ENCODE measurements at places on chromosomes 3 and 15.

DNA sequence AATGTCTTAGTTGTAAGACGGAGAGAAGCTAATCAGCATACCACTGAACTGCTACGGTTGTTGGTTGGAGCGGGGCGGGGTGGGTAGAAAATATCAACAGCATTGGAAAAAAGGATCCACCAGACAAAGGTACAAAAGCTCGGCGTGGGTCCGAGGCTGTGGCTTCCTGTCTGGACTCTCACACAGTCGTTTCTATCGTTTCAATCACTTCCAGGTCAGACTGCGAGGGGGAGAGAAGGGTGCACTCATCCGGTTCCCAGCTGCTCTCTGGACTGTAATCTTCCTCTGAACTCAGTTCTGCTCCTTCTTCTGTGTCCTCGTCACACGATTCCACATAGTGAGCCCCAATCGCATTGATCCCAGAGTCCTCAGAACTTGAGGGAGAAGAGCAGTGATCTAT lies 70.0 kb downstream of the C3orf70 start:
- no peak for DNase-seq
- no peak overlapping the region for H3K27ac ChIP-seq
- H3K36me3 ChIP-seq, result no peaks in the 10 kb centered on the region
- H3K4me1 ChIP-seq, result no peaks in the 10 kb centered on the region
- peaks cover 8% of the 10 kb centered on the region for H3K27me3 ChIP-seq

- no peaks in the 10 kb centered on the region for H3K36me3 ChIP-seq
- DNase-seq, result no peak
- H3K4me3 ChIP-seq, result no peak overlapping the region
Observed at GRCh38 chr3:71600646-71601288, 17.2 kb upstream of the FOXP1 start.

GRCh38 chr3:76415384-76415783 lies 624.5 kb upstream of the ROBO2 start:
- no peak overlapping the region for H3K27ac ChIP-seq
- no peak for DNase-seq
- H3K36me3 ChIP-seq, result no peaks in the 10 kb centered on the region
- no peaks in the 10 kb centered on the region for H3K27me3 ChIP-seq
- H3K4me1 ChIP-seq, result no peaks in the 10 kb centered on the region

DNA sequence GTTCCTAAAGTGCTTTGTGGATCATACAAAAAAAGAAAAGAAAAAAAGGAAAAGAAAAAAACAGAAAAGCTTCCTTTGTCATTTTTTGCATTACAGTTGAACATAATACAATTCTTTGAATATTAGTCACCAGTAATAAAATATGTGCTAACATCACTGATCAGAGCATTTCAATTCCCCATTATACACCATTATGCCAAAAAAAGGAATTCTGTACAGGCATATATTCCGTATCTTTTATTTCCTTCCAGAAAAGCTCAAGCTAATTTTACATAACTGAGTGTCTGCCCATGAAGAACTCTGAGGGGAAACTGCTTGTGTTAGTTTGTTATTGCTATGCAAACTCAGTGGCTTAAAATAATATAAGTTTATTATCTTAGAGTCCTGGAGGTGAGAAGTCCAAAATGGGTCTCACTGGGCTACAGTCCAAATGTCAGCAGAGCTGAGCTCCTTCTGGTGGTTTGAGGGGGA lies 377.9 kb downstream of the GAP43 start:
- H3K27me3 ChIP-seq, result no peaks in the 10 kb centered on the region
- no peak for DNase-seq
- no peak overlapping the region for H3K27ac ChIP-seq
- no peaks in the 10 kb centered on the region for H3K36me3 ChIP-seq
- no peak overlapping the region for H3K4me3 ChIP-seq
- H3K4me1 ChIP-seq, result no peaks in the 10 kb centered on the region

GRCh38 chr15:78768096-78768495 lies 43.2 kb downstream of the ADAMTS7 start:
- DNase-seq, result no peak
- H3K36me3 ChIP-seq, result no peaks in the 10 kb centered on the region
- no peaks in the 10 kb centered on the region for H3K27me3 ChIP-seq
- no peak overlapping the region for H3K27ac ChIP-seq

GRCh38 chr3:14546041-14546440 lies 5.9 kb upstream of the GRIP2 start:
- no peak overlapping the region for H3K4me3 ChIP-seq
- H3K4me1 ChIP-seq, result no peaks in the 10 kb centered on the region
- H3K27me3 ChIP-seq, result peaks cover 7% of the 10 kb centered on the region
- no peak overlapping the region for H3K27ac ChIP-seq
- H3K36me3 ChIP-seq, result no peaks in the 10 kb centered on the region

Measured in T-helper 2 cell treated with Interferon-gamma antibody and Interleukin-4, amounts not matched to agents 5 μg/mL and 100 μg/mL, for 36 hours (primary cell).